Esophagus squamous epithelium (tissue), 5 donors: ENCODE measurements at places on chromosomes 2 and 18.

DNA sequence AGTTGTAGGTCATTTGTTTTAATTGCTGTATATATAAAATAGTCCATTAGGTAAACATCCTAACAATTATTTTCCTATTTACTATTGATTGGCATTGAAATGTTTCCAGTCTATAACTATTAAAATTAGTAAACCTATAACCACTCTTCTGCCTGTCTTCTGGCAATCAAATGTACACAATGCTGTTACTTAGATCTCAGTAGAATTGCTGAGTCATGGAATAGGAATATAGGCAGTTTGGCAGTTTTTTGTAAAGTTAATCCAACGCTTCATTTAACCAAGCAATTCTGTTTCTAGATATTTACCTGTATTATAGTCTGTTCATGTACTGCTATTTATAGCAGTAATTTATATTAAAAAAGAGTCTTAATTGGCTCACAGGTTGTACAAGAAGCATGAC is 518.1 kb downstream of the DCDC2C start:
- H3K4me3 ChIP-seq = no peak overlapping the region
- H3K27me3 ChIP-seq = no peaks in the 10 kb centered on the region
- H3K4me1 ChIP-seq = no peaks in the 10 kb centered on the region

DNA sequence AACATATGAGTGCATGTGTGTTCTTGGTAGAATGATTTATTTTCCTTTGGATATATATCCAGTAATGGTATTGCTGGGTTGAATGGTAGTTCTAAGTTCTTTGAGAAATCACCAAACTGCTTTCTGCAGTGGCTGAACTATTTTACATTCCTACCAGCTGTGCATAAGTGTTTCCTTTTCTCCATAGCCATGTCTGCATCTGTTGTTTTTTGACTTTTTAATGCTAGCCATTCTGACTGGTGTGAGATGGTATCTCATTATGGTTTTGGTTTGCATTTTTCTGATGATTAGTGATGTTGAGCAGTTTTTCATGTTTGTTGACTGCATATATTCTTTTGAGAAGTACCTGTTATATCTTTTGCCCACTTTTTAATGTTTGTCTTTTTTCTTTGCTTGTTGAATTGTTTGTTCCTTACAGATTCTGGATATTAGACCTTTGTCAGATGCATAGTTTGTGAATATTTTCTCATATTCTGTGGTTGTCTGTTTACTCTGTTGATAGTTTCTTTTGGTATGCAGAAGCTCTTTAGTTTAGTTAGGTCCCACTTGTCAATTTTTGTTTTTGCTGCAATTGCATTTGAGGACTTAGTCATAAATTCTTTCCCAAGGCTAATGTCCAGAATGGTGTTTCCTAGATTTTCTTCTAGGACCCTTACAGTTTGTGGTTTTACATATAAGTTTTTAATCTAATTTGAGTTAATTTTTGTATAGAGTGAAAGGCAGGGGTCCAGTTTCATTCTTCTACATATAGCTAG is 17.6 kb upstream of the KCNE4 start:
- no peaks in the 10 kb centered on the region for H3K36me3 ChIP-seq
- no peak for DNase-seq
- H3K27me3 ChIP-seq = no peaks in the 10 kb centered on the region
- no peaks in the 10 kb centered on the region for H3K4me1 ChIP-seq

GRCh38 chr18:49051311-49051967 is 100.7 kb upstream of the SMAD7 start:
- no peaks in the 10 kb centered on the region for H3K36me3 ChIP-seq
- no peak overlapping the region for H3K4me3 ChIP-seq
- no peak for DNase-seq
- H3K27me3 ChIP-seq = no peaks in the 10 kb centered on the region
- H3K4me1 ChIP-seq = peaks cover 28% of the 10 kb centered on the region

GRCh38 chr2:219086196-219086595 is 25.5 kb upstream of the IHH start:
- H3K36me3 ChIP-seq = no peaks in the 10 kb centered on the region
- no peak overlapping the region for H3K27ac ChIP-seq
- no peak overlapping the region for H3K4me3 ChIP-seq
- DNase-seq = no peak

DNA sequence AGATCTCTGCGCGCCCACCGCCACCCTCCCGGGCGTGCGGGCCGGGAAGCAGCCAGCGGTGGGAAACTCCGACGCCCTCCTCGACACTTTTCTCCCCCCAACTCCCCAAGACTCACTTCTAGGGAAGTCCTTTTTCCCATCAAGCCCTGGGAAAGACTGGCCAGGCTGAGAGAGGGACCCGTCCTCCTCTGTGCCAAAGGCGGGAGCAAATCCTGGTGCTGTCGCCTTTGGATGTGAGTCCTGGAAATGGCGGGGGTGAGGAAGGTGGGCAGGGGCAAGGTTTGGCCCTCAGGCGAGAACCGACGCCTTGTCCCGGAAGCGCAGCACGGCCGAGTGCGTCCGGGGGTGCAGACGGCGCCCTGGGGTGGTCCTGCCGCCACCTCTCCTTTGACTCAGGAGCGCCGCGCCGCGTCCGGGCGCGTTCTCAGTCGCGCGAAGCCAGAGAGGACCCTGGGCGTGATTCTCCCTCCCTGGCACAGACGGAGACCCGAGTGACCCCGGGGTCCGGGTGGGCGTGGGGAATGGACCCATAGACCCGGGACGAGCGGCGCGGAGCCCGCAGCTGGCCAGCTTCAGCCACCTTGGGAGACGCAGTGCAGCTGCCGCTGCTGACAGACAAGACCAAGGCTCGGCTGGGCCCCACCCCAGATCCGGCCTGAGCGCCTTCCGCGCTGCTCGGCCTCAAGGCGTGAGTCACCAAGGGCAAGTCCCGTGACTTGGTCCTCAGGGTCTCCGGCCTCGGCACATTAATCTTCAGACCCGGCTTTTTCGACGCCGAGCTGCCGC is 3.5 kb upstream of the LBX2 start:
- DNase-seq = peak; percentile 15
- H3K4me1 ChIP-seq = peaks cover 50% of the 10 kb centered on the region
- H3K27me3 ChIP-seq = peaks cover 12% of the 10 kb centered on the region
- peaks cover 9% of the 10 kb centered on the region for H3K36me3 ChIP-seq
- H3K27ac ChIP-seq = peak overlapping the region; percentile 81
- H3K4me3 ChIP-seq = peak overlapping the region; percentile 60

DNA sequence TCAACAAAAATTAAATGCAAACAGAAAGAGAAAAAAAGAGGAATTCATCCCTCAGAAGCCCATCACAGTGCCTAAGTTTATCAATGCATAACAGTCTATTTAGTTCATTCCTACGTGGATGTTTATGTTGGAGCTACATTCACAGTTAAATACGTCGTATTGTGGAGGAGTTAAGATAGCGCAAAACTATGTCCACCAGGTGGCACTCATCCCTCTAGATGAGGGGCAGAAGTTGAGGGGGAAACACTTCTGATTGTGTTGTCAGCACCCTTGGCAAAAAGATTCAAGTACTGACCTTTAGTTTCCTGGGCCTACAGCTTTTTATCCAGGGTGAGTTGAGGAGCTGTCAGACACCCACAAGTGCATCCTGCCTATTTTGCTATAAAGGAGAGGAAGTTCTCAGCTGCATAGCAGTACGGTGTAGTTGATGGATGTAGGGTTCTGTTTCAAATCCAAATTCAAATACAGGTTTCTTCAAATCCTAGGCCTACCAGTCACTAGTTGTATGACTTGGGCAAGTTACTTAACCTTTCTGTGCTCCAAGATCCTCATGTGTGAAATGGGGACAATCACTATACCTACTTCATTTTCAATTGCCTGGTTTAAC is 26.8 kb upstream of the MYO1B start:
- no peak overlapping the region for H3K27ac ChIP-seq
- no peaks in the 10 kb centered on the region for H3K27me3 ChIP-seq

DNA sequence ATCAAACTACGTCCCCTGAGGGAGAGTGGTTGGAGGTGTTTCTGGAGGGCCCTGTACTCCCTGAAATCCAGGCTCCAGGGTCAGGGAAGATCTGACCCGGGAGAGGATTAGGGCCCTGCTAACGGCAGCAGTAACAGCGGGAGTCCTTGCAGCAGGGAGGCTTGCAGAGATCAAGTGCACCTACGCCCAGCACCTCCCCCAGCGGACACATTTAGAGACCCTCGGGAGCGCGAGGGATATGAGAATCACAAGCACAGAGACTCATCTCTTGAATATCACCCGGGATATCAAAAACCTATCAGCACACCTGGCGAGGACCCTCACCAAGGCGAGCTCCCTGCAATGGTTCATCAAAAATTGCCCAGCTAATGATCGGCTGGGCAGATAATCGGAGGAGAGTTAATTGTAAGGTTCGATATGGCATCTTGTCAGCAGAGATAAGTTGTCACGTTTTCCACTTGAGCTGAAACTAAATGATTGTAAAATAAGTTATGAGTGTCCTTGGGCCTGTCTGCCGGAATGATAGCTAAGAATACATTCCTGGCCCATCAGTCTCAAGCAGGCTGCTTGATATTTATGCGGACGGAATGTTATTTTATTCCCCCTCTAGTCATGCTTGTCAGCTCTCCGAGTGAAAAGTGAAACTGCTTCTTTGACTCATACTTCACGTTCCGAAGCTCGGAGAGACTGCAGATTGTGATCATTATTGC is 209.8 kb downstream of the GBX2 start:
- no peak overlapping the region for H3K4me3 ChIP-seq
- no peak overlapping the region for H3K27ac ChIP-seq
- no peaks in the 10 kb centered on the region for H3K27me3 ChIP-seq
- H3K4me1 ChIP-seq = no peaks in the 10 kb centered on the region

DNA sequence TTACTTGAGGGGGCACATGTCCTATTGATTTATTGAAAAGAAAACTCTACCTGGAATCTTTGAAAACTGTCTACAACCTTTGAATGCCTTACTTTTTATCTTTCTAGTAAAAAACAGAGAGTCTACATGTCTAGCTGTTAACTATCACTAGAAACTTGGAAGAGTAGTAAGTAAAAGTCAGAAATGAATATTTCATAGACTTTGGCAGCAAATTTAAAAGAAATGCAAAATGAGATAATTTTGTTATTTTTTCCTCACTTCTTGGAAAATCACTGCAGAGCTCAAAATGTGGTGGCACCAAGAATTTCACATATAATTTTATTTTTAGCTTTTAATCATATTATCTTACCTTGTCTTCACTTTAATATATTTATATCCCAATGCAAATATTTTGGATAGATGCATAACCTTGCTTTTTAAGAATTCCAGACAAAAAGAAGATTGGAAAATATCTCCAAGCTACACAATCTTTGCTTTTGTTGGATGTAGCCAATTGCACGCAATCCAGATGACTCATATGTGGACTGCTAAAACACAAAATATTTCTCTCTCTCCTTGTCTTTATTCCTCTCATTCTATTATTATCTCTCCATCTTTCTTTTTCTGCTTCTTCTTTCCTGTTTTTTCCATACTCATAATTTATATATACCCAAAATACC is 92.2 kb upstream of the DSEL start:
- no peaks in the 10 kb centered on the region for H3K27me3 ChIP-seq
- no peaks in the 10 kb centered on the region for H3K4me1 ChIP-seq
- no peak overlapping the region for H3K4me3 ChIP-seq
- DNase-seq = no peak
- H3K36me3 ChIP-seq = no peaks in the 10 kb centered on the region

DNA sequence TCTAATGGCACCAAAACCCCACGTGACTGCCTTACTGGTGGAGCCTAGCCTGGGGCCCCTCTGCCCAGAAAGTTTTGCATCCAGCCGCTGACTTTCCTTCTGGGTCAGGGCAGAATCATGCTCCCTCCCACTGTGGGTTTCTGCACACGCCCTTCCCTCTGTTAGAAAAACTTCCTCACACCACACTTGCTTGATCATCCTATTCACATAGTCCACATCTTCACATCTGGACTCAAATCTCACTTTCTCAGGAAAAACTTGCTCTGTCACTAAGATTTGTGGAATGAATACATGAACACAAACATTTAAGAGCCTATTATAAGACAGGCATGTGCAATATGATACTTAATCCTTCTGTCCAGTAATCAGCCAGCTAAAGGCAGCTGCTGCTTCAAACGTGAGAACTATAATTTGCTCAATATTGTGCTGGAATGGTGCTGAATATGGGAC is 274.7 kb downstream of the RND3 start:
- H3K4me1 ChIP-seq = no peaks in the 10 kb centered on the region
- no peaks in the 10 kb centered on the region for H3K27me3 ChIP-seq
- H3K27ac ChIP-seq = no peak overlapping the region
- no peak for DNase-seq
- no peak overlapping the region for H3K4me3 ChIP-seq

DNA sequence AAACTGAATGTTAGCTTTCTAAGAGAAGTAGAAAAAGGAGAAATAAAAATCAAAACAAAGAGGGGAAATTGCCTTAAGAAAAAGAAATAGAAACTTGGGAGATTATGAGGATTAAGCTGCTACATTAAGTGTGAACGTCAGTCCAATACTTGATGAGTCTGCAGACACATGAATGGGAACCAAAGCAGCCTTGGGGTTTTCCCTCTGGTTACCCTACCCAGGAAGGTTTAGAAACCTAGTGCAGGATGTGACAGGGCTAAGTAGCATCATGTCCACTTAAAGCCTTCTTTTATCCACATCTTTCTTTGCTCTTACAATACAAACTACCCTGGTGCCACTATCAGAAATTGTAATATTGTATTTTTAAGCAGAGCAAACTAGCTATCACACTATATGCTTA is 22.3 kb downstream of the SLC35F5 start:
- no peaks in the 10 kb centered on the region for H3K27me3 ChIP-seq
- no peaks in the 10 kb centered on the region for H3K36me3 ChIP-seq
- no peaks in the 10 kb centered on the region for H3K4me1 ChIP-seq
- no peak for DNase-seq
- no peak overlapping the region for H3K4me3 ChIP-seq

DNA sequence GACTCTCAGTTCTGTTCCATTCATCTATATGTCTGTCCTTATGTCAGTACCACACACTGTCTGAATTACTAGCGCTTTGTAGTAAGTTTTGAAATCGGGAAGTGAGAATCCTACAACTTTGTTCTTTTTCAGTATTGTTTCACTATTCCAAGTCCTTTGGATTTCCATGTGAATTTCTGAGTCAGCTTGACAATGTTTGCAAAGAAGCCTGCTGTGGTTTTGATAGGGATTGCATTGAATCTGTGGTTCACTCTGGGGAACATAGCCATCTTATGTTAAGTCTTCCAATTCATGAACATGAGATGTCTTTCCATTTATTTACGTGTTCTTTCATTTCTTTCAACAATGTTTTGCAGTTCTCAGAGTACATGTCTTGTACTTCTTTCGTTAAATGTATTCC is 15.0 kb downstream of the SLC3A1 start:
- no peak for DNase-seq
- H3K4me1 ChIP-seq = no peaks in the 10 kb centered on the region
- no peaks in the 10 kb centered on the region for H3K36me3 ChIP-seq
- H3K4me3 ChIP-seq = no peak overlapping the region
- no peaks in the 10 kb centered on the region for H3K27me3 ChIP-seq

DNA sequence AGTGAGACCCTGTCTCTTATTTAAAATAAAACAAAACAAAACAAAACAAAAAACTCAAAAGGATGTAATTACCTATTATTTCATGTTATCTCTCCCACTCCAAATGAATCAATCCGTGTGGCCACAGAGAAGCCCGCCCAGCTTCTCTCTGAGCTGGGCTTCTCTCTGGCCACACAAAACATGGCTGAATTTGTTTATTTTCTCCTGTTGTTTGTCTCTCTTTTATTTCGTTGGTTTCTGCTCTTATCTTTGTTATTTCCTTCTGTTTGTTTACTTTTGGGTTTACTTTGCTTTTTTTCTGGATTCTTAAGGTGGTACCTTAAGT is 1.5 kb upstream of the TRABD2A start:
- peaks cover 15% of the 10 kb centered on the region for H3K27me3 ChIP-seq
- no peaks in the 10 kb centered on the region for H3K36me3 ChIP-seq
- no peak overlapping the region for H3K27ac ChIP-seq
- peaks cover 9% of the 10 kb centered on the region for H3K4me1 ChIP-seq
- H3K4me3 ChIP-seq = peak overlapping the region; percentile 76
